ENCODE measurements at places on chromosomes 12 and 14. TPM values are rescaled to one million over a fixed set of nuclear protein-coding genes. Genes with fewer than 3 reads are reported as not detected.

DNA sequence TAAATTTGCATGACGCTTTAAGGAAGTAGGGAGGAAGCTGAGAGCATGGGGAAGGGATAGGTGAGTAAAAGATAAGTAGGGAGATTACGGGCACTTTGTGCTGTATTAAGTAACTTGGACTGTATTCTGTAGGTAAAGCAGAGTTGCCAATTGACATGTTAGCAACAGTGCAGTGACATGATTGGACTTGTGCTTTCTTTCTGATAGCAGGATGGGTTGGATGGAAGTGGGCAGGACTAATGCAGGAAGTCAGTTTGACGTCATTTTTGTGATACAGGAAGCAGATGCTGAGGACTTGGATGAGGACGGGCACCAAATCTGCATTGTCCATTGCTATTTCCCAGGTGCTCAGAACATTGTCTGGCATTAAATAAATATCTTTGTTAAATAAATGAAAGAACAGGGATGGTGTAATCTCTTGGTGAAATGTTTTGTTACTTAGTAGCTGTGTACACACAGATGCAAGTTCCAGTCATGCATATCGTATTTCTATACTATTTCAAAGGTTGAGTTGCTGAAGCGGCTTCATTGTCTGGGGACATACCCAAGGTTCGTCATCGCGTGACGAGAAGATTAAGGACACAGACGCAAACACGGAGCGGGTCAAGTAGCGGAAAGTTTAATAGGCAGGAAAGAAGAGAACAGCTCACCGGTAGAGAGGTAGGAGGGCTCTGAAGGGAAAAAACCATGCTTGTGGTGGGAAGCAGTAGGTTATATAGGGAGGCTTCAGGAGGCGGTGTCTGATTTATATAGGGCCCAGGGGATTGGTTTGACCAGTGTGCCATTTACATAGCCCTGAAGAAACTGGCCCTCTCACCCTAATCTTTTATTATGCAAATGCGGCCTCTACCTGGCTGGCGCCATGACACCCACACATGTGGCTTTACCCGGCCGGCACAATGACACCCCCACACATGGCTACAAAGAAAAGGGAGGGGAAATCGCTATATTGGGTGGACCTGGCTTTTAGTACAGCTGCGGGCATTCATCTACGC, 30.7 kb downstream of the GUCY2C start:
- no peaks in the 10 kb centered on the region for H3K36me3 ChIP-seq
- DNase-seq = no peak
- no peak overlapping the region for H3K4me3 ChIP-seq
- no peak overlapping the region for H3K27ac ChIP-seq

Gene NKX2-1
- total RNA-seq = not detected

DNA sequence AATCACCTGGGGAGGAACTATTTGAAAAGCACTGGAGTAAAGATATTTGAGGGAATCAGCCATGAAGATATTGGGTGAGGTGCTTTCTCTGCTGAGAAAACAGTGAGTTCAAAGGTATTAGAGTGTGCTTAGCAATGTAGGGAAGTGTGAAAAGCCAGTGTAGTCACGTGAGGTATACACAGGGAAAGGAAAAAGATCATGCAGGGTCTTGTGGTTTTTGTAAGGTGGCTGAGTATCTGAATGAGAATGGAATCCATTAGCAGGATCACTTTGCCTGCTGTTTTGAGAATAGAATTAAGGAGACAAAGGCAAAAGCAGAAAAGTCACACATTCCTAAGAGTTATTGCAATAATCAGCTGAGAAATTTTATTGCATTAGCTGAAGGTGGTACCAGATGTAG, 193.0 kb downstream of the PIK3C2G start:
- H3K36me3 ChIP-seq = no peaks in the 10 kb centered on the region
- no peak overlapping the region for H3K27ac ChIP-seq
- no peak for DNase-seq
- no peaks in the 10 kb centered on the region for H3K4me1 ChIP-seq
- H3K4me3 ChIP-seq = no peak overlapping the region

DNA sequence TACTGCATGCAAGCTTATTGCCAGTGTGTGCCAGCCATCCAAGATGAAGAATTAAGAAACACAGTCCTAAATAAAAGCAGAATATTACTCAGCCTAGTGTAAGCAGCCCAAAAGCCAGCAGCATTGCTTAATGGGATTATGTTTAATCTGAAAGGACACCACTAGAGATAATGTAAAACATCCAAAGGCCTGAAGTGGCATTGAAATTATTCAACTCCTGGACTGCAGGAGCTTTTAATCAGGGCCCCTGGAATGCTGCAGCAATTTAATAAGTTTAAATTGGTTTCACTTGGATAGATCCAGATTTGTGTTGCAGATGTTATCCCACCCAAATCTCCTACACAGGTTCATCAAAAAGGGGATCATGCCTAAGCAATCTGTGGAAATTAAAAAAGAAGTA, 193.0 kb downstream of the C12orf50 start:
- no peak overlapping the region for H3K4me3 ChIP-seq
- no peaks in the 10 kb centered on the region for H3K4me1 ChIP-seq
- H3K36me3 ChIP-seq = no peaks in the 10 kb centered on the region
- no peaks in the 10 kb centered on the region for H3K27me3 ChIP-seq

GRCh38 chr12:56336361-56337167, 2.1 kb upstream of the IL23A start:
- H3K4me1 ChIP-seq = no peaks in the 10 kb centered on the region
- no peaks in the 10 kb centered on the region for H3K27me3 ChIP-seq
- no peak overlapping the region for H3K4me3 ChIP-seq
- no peaks in the 10 kb centered on the region for H3K36me3 ChIP-seq
- peak; percentile 29 for DNase-seq
